ENCODE measurements at places on chromosomes 7 and 10.

DNA sequence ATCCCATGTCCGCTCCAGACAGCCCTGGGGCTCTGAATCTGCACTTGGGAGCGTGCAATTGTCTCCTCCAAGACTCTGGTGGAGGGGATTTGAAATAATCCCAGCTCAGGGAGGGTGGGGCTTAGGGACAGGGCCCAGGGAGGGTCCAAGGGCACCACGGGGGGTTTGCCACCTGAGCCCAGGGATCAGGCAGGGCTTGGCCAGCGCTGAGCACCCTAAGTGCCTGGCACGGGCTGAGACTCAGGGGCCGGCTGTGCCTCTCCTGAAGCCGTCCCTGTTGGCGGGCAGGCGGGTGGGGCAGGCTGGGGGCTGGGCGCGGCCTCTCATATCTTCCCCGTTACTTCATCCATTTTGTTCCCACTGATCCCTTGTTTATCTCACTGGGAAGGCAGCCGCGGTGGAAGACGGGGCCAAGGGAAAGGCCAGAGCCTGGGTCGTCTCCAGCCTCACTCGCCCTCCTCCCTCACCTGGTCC is 41.8 kb upstream of the ELN start:
- DNase-seq: no peak

DNA sequence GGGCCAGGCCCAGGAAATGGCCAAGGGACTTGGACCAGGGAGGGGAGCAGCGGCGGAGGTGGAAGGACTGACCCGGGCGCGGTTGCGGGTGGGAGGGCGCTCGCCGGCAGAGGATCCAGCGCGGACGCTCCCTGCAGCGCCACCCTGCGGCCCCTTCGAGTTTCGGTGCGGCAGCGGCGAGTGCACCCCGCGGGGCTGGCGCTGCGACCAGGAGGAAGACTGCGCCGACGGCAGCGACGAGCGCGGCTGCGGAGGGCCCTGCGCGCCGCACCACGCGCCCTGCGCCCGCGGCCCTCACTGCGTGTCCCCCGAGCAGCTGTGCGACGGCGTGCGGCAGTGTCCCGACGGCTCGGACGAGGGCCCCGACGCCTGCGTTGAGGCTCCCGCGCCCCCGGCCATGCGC is 16.8 kb upstream of the ZNF467 start:
- DNase-seq: peak; percentile 32

- peak; percentile 7 for DNase-seq
Observed at GRCh38 chr10:115092555-115093285, 445 bp upstream of the ATRNL1 start.

- DNase-seq: no peak
Observed at GRCh38 chr10:3566627-3567026, 218.4 kb downstream of the KLF6 start.

DNA sequence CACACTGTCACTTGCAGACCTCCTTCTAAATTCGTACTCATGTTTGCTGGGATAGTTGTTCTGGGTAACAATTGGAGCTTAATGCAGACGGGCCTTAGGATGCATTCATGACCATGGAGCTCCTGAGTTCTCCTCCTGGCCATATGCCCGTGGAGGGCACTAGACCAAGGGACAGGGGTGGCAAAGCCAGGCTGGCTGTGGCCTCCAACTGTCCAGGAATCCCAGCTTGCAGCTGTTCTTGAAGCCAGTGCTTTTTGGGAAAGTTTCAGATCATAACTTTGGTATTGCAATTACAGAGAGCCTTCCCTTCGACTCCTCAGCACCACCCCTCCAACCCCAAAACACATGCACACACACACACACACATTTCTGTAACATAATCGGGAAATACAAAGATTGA is 30.6 kb downstream of the ANTXRL start:
- no peak for DNase-seq

Measured in CD4-positive, alpha-beta T cell treated with Interleukin-17A for 1 hour (primary cell).